ENCODE measurements at places on chromosomes 12 and 14.

GRCh38 chr14:31071151-31071550 lies 45.0 kb upstream of the STRN3 start:
- no peak for DNase-seq

DNA sequence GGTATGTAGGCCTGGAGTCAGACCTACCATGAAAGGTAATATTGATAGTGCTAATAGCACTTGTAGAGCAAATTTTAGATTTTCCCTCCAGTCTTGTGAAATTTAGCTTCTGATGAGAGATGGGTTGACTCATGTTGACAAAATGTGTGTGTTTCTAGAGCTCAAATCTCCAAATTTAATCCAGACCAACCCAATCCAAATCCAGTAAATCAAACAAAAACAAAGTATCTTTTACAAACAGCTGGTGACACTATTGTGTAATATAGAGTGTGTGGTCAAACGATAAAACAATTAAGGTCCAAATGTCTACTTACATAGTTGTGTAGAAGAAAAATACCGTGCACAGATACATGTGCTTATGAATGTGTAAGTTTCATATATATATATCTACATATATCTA lies 63.4 kb upstream of the KITLG start:
- DNase-seq, result no peak

DNA sequence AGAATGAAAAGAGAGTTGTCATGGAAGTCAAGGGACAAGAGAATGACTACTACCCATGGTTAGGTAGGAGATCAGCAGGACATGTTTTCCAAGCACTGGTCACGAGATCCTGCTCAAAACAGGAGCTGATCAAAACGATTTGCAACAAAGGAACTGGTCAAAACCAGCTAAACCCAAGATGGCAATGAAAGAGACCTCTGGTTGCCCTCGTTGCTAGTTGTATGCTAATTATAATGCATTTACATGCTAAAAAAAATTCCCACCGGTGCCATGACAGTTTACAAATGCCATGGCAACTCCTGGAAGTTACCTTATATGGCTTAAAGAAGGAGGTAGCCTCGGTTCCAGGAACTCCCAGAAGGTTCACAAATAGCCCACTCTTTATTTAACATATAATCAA lies 95.0 kb upstream of the OTX2 start:
- no peak for DNase-seq

GRCh38 chr12:113955109-113955970 lies 10.8 kb downstream of the RBM19 start:
- no peak for DNase-seq

GRCh38 chr12:8069582-8069981 lies 3.4 kb upstream of the C3AR1 start:
- no peak for DNase-seq

DNA sequence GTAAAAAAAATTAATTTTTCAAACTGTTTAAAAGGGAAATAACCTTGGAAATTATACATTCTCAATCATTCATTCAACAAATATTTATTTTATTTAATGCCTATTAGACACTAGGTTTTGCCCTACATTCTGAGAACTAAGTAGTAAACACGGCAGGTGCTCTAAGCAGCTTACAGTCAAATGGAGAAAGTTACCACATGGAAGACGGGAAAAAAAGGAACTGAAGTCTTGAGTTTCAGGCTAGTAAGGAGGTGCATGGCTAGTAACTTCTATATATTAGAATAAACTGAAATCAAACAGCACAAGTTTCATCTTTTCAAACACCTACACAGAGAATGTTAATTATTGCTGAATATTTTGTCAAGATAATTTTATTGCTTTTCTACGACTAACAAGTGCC lies 52.9 kb downstream of the C12orf42 start:
- DNase-seq, result no peak

- no peak for DNase-seq
Measured at GRCh38 chr12:132665149-132665491, 22.0 kb downstream of the POLE start.

- no peak for DNase-seq
Measured at GRCh38 chr14:101049942-101050341, 146.4 kb upstream of the RTL1 start.

DNA sequence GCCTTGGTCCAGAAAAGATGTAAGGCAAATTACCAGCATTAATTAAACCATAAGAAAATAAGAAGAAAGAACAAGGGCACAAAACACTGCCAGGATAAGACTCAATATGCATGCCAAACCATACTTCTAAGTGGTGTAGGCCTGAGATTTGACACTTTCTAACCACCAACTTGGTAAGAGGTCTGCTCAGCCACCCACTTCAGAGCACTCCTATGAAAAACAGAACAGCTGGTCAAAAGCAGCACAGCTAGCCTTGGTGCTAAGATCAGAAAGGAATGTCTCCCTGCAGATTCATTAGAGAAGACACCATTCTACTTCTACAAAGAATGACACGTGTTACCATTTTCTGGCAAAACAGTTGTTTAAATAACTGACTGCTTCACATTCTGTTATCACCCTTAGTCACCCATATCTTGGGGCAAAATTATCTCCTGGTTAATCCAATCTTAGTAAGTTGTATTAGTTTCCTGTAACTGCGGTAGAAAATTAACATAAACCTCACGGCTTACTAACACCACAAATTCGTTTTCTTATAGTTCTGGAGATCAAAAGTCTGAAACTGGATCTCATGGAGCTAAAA lies 13.2 kb downstream of the RPS6KA5 start:
- DNase-seq, result no peak

GRCh38 chr12:77179515-77179914 lies 114.1 kb upstream of the E2F7 start:
- DNase-seq, result no peak

DNA sequence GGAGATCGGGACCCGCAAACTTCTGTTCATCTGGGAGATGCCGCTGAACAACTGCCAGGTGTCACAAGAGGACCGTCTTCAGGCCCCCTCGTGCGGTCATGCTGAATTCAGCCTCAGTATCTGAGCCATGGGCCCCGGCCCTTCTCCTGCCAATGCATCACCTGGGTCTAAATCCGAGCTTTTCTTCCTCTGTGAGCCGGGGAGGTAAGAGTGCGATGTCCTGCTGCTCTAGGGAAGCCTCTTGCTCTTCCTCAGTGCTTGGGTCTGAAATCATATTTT lies 155.8 kb upstream of the FKBP4 start:
- no peak for DNase-seq

GRCh38 chr14:102593061-102593824 lies 794 bp downstream of the RCOR1 start:
- DNase-seq, result peak; percentile 55

DNA sequence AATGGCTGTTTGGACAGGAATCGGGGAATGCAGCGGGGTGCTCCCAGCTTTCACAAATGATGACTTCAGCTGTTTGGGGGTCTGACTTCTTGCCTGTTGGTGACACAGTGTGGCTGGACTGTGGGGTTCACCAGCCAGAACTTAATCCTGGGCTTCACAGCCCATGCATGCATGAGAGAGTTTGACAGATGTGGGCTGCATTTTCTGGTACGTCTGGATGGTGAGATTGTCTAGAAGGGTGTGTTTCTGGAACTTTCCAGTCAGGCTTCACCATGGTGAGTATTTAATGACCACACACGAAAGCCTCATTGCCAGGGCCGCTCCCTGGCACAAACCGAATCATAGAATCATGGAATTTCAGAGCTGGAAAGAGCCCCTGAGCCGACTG lies 29.6 kb downstream of the CHST11 start:
- DNase-seq, result no peak

DNA sequence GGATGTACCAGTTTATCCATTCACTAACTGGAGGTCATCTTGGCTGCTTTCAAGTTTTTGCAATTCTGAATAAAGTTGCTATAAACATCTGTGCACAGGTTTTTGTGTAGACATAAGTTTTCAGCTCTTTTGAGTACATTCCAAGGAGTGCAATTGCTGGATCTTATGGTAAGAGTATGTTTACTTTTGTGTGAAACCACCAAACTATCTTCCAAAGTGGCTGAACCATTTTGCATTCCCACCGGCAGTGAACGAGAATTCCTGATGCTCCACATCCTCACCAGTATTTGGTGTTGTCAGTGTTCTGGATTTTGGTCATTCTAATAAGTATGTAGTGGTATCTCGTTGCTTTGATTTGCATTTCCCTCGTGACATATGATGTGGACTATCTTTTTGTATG lies 150.5 kb upstream of the BCL2L14 start:
- no peak for DNase-seq

DNA sequence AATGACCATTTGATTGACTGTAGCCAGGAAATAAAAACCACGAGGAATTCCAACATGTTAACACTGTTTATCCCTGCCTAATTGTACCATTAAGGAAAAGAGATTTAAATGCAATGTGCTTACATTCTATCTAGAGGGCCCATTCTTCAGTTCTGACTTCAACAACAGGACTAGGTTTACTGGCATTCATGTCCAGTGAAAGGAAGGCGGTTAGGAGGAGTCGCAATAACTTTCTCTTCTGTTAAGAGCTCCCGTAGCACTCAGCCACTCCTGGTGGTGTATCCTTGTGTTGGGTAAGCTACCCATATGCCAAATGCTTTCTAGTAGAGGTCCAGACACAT lies 154.7 kb downstream of the STXBP6 start:
- DNase-seq, result no peak

- DNase-seq, result no peak
Measured at GRCh38 chr12:129762436-129762835, 141.4 kb downstream of the TMEM132D start.

GRCh38 chr14:39396448-39396847 lies 35.8 kb downstream of the FBXO33 start:
- no peak for DNase-seq

DNA sequence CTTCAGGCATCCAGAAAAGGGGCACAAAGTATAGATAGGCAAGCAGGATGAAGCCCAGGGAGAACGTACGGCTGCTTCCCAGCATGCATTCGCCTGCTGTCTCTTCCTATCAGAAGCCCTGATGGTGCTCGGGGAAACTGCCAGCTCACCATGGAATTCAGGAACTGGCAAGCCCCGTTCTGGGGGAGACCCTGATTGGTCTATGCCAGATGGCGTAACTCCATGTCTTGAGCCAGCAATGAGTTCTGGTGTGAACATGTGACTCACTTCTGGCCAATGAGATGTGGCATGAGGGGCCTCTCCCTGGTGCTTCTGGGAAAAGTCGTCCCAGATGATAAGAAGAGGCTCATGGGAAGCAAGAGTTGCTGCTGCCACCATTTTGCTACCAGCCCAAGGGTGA lies 270.8 kb downstream of the BCL11B start:
- no peak for DNase-seq

DNA sequence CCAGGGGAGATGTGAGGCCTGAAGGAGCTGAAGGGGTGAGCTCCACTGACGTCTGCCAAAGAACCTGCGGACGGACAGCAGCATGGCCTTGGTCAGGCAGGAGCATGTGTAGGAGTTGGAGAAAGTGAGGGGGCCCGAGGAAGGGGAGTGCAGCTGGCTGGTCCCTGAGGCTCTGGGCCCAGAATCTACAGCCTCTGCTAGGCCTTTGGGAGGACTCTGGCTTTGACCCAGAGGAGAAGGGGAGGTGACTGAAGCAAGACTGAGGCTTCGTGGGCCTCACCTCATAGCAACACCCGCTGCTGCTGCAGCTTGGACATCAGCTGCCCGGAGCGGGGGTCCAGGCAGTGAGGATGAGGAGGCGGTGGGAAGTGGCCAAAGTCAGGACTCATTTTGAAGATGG lies 216.6 kb upstream of the FKBP4 start:
- DNase-seq, result no peak

GRCh38 chr12:2488131-2488530 lies 306.6 kb upstream of the FKBP4 start:
- DNase-seq, result no peak

GRCh38 chr14:81400852-81401251 lies 728 bp upstream of the STON2 start:
- DNase-seq, result peak; percentile 74

GRCh38 chr14:53144244-53144643 lies 8.9 kb downstream of the DDHD1 start:
- no peak for DNase-seq

DNA sequence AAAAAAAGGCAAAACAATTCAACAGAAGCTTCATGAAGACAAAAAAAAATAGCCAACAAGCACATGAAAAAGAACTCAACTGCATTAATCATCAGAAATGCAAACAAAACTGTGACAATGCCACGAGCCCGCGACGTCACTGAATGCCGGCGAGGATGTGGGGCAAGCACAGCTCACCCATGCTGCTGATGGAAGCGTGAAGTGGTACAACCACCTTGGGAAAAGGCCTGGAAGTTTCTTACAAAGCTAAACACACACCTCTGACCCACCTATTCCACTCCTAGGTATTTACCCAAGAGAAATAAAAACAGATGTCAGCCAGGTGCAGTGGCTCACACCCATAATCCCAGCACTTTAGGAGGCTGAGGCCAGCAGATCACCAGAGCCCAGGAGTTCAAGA lies 10.5 kb downstream of the BTBD6 start:
- DNase-seq, result no peak

DNA sequence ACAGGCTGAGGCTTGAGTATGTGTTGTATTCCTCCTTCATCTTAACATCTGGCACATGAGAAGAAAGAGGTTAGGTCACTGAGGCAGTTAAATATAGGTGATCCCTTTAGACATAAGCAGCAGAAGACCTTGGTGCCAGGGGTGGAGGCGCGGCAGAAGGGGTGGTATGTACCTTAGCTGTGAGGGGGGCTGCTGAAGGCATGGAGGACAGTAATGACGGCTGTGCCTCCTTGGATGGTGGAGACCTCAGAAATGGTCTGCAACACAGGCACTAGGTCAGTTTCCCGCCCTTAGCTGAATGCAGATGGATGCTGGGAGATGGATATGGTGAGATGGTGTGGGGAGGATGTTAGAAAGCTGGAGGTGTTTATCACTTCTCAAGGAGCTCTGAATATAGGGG lies 1.5 kb upstream of the PNMA1 start:
- DNase-seq, result no peak

DNA sequence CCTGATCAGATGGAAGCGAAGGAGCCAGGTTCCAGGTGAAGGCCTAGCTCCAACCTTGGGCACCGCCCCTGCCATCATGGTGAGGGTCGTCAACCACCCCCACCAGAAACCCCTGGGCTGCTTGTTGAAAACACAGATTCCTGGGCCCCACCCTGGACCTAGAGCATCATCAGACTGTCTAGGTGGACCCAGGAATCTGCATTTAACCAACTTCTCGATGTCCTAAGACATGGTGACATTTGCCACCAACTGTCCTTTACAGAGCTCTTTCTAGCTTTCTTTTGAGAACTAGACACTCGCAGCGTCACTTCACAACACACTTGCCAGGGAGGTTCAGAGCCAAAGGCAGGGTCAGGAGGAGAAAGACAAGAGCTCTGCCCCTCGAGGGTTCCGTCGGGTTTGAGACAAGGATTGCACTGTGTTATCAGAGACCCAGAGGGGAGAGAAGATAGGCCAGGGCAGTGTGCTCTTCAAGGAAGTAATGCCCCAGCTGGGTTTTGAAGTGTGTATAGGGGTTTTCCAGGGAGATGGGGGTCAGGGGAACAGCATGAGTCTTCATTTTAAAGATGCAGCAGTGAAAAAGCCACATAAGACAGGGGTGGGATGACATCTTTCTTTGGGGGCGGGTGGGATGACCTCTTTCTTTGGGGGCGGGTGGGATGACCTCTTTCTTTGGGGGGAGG lies 24.6 kb downstream of the RFLNA start:
- no peak for DNase-seq

DNA sequence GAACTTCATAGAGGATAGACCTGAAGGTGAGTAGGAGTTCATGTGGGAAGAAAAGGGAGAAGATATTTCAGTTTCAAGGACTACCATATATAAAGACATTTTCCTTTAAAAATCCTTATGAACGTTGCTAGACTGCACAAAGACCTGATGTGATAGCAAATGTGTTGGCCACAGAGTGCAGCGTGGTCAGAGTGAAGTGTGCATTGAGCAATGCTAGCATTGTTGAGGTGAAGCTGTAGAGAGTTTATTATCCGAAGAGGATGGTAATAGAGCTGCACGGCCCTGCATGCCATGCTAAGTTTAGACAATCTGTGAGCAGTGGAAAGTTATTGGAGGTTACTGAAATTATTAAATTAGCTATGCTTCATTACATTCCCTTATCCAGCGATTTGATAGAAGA lies 413.0 kb downstream of the CCDC91 start:
- DNase-seq, result no peak

Data from breast epithelium (tissue), 4 donors.